ENCODE measurements at places on chromosomes 16 and 17.
A peak's percentile ranks its signal among the peaks of the same experiment; 100 is the strongest.

DNA sequence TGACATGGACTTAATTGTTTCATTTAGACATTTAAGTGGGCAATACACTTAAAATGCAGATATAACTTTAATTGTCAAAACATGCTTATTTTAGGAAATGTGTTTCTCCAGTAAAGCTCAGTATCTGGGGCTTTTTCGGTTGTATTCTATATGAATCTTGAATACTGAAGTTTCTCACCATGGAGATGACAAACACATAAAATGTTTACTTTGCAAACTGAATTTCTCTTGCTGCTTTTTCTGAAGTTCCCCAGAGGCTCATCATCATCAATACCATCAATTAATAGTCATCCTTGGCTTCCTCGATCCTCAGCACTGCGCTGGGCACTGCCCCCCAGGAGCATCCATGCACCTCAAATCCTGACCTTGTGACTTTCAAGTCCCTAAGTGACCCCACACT, 227.3 kb downstream of the WWOX start:
- DNase-seq = no peak

DNA sequence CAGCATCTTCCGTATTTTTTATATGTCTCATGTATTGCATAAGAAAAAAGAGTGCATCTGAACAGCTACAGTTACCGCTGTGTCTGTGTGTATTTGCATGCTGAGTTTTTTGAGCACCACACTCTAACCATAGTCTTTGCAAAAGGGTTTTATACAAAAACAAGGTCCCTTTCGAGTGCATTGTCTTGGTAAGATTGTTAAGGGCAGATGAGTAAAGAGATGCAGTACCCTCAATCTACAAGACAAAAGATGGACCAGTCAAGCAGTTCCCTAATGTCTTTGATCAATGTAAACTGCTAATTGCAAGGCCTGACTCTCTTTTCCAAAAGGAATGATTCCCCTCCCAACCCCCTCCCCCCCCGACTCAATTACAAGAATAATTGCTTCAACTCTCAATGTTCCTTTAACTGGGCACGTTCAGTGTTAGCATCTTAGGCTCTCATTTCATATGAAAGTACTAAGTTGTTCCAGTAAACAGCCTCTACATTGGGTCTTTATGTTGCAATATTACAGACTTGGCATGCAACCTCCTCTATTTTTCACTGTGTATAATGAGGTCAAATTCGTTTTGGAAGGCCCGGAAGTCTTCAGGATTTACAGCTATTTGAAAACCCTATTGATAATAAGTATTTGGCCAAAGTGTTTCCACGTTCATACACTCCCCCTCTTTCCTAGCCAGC, 471.4 kb upstream of the RBFOX1 start:
- DNase-seq = no peak

DNA sequence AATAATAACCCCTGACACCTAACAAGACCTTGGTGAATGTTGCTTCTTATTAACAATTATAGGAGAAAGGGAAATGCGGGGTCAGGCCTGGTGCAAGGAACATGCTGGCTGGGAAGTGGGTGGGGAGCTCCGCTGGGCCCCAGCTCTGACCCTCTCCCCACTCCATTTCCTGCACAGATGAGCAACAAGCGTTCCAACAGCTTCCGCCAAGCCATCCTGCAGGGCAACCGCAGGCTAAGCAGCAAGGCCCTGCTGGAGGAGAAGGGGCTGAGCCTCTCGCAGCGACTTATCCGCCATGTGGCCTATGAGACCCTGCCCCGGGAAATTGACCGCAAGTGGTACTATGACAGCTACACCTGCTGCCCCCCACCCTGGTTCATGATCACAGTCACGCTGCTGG, 23.0 kb downstream of the RHBDL3 start:
- DNase-seq = no peak

GRCh38 chr17:46944931-46945330, 22.0 kb downstream of the GOSR2 start:
- DNase-seq = no peak

- no peak for DNase-seq
Observed at GRCh38 chr17:76150712-76151622, 9.9 kb upstream of the FOXJ1 start.

- peak; percentile 11 for DNase-seq
Observed at GRCh38 chr16:24255456-24256371, at the start of gene CACNG3. TSS of gene CACNG3 (plus strand) at chr16:24256335. CDS start at chr16:24256755, 420 bp downstream.

DNA sequence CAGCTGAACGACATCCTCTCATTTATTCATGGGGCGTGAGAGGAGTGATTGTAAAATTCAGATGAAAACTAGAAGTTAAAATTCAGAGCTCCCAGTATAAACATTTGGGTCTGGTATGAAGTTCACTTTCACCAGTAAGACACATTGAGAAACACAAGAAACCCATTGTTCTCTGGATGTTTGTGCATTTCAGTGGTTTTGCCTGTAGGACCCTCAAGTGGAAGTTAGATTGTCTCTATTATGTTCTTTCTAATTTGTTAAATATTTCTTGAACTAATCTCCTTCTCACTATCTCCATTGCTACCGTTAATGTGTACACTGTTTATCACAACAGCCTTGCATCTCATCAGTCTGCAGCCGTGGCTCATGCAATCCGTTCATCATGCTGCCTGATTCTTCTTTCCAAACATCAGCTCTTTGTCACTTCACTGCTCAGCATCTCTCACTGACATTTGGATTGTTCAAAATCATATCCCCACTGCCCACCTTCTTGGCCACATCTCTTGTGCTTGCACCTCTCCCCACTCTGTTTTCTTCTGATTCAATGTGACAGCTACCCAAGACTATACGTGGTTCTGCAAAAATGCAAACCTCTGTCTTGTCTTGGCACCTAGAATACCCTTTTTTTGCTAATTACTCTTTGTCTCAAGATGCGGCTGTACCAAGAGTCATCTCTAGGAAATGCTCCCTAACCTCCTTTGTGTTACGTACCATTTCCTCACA, 49.5 kb downstream of the HLF start:
- DNase-seq = no peak

GRCh38 chr17:74737299-74738050, 419 bp downstream of the RAB37 start:
- DNase-seq = no peak

DNA sequence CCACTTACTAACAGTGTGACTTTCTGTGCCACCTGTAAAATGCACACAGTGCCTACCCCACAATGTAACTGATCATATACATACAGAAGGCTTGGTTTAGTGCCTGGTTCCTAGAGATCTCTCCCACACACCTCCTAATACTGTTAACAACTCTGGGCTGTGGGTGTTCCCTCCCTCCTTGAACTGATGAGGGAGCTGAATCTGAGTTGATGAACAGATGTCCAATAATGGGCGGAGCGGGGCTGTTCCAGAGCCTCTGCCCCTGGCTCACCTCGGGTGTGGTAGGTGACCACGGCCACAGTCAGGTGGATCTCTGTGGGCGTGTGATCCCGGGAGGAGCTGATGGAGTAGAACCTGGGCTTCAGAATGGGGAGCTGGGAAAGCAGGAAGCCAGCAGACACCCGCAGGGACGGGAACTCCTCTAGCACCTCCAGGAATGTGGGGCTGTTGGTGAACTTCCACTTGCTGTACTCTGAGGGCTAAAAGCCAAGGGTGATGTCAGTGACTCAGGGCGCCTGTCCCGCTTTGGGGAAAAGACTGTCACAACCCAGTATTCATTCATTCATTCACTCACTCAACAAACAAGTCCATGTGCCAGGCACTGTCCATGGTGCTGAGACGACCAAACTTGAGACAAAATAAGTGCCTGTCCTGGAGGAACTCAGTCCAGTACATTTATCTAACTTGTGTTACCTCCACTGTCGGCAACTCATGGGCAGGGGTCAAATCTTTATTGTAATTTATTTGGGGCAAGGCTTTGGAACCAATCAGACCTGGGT, 37.6 kb downstream of the NOS2 start:
- no peak for DNase-seq

- no peak for DNase-seq
Observed at GRCh38 chr16:4894276-4895150, 42.4 kb downstream of the PPL start.

- no peak for DNase-seq
Observed at GRCh38 chr17:55709984-55710383, 12.7 kb downstream of the TMEM100 start.

- DNase-seq = peak; percentile 58
Observed at GRCh38 chr17:7219812-7220592, at the start of the genes ACADVL and DLG4. TSS of gene ACADVL (plus strand) at chr17:7219938. CDS start at chr17:7219985, 47 bp downstream. TSS of gene DLG4 (minus strand) at chr17:7219836.

DNA sequence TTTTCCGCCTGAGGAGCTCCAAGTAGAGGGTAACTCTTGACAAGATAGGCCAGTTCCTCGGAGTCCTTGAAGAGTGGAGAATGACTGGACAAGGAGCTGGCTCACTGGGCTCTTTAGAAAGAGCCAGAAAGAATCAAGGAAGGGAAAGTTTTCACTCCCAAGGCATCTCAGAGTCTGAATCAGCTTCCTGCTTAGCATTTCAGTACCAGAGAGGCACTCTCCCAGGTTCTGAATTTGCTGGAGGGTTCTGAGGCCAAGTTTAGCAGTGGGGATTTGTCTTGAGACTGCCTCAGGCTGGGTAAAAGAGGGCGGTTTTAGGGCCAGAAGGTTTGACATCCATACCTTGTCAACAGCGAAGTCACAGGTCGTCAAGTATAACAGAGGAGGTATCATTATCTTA, 25.5 kb downstream of the GP2 start:
- no peak for DNase-seq

GRCh38 chr17:61627125-61627524, 36.1 kb upstream of the NACA2 start:
- DNase-seq = no peak

DNA sequence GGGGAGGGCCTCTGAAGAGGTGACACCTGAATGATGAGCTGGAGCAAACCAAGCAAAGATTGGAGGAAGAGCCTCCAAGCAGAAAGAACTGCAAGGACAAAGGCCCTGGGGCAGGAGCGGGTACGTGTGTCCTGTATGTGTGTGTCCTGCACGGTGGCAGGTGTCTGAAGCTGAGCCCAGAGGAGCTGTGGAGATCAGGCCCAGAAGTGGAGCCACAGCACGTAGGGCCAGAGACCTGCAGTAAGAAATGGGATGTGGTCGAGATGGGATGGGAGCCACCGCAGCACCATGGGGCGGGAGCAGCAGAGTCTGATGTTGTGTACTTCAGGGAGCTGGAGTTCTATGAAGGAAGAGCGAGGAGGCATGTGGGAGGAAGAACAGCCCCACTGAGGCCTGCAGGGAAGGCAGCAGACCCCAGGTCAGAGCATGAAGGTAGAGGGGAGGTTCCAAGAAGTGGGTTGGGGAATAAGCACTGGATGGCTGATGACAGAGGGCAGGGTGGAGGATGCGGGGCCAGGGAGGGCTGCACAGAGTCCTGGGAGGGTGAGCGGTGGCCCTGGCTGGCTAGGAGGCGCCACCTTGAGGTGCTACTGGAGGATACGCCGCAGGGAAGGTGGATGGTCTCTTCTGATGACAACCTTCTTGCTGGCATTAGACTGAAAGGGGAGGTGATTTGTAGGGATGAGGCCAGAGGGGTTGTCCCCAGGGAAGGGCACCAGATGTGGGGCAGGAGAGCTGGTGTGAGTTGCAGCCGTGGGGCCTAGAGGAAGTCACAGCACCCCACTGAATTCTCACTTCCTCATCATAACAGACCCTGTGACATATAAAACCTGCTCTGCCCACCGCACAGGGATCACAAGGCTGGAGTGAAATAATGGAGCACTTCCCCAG, 10.6 kb upstream of the CETP start:
- peak; percentile 22 for DNase-seq

DNA sequence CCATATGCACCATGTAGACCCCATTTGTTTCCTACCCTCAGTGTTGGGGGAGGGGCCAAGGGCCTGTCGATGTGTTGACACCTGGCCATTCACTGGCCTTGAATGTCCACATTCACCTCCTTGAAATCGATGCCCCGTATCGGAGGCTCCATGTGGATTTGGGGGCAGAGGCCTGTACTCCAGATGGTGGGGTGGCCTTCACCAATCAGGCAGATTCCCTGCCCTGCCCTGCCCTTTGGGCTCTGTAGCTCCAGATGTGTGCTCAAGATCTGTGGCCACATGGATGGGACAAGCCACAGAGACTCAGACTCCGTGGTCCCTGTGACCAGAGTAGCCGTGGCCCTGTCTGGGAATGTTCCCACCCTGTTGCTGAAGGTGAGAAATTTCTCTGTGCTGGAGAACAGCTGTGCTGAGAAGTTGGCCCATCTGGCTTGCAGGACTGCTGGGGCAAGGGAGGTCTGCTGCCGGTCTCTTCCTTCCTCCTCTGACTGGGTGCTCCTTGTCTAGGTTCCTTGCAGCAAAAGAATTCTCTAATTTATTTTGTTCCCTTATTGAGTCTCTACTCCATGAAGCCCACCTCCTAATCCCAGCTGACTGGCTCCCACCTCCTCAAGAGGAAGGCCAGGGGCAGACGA, 221.3 kb downstream of the SEC14L1 start:
- no peak for DNase-seq

- no peak for DNase-seq
Observed at GRCh38 chr16:1919327-1919998, 1.2 kb upstream of the HS3ST6 start.

- peak; percentile 39 for DNase-seq
Observed at GRCh38 chr16:726438-727290, at the start of the genes CCDC78 and HAGHL. TSS of gene CCDC78 (minus strand) at chr16:726443. CDS start at chr16:726367, 76 bp downstream. TSS of gene HAGHL (plus strand) at chr16:727106. CDS start at chr16:727510, 404 bp downstream.

- no peak for DNase-seq
Observed at GRCh38 chr17:74646231-74646630, 22.7 kb upstream of the CD300E start.

DNA sequence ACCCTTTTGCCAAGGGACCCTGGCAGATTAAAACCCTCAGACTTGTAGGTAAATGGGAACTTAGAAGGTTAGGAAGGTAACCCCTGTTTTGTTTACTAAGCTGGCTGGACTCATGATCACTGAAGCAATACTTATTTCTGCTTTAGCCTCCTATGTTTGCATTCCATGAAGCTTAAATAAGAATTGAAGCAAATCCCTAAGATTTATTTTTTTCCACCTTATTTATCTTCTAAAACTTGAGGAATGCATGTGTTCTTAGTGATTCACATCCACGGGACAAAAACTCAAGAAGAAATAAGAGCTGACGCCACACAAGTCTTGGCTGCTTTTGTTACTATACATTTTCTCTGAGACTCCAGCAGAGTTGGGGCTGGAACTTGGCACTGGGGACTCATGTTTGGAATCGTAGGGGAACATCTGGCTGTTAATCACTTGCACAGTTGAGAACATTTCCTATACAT, 35.5 kb downstream of the CLUAP1 start:
- DNase-seq = no peak

DNA sequence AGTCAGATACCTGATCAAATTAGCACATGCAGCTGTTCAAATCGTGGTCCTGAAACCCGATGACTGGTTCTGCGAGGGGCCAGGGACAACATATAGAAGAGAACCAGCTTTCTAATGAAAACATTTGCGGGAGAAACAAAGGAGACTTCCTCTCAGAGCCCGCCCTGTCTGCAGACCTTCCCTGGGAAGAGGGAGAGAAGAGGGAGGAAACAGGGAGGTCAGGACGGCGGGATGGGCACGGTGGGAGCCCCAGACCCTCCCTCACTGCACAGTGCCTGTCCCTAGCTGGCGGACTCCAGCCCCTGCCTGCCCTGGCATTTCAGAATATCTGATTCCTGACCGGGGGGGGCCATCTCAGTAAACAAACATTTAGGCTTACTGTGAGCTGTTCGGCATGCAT, 317.3 kb downstream of the FOXL1 start:
- DNase-seq = no peak

- no peak for DNase-seq
Observed at GRCh38 chr16:31145398-31145990, 4.4 kb downstream of the PRSS36 start.
